Effector CD8-positive, alpha-beta T cell (primary cell): ENCODE measurements at places on chromosomes 5 and 9.

GRCh38 chr9:1948541-1948940, 66.6 kb upstream of the SMARCA2 start:
- no peak for DNase-seq

- DNase-seq: no peak
Measured at GRCh38 chr5:125440905-125441304, 694.5 kb upstream of the ZNF608 start.

- no peak for DNase-seq
Measured at GRCh38 chr5:102888483-102888882, 133.4 kb downstream of the PAM start.

DNA sequence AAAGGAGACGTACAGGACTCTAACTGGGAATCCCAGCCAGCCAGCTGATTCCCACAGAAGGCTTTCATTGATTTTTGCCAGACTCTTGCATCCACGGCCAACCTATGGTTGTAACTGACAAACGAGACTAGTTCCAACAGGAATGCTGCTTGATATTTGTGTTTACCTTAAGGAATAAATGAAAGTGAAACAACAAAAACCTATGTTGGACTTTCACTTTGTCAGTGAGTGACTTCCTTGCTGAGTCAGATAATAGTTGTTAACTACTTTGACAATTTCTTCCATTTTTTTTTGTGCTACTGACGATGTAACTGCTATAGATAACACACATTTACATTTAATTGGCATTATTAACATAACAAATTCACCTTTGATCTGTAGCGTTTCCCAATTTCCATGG, 63.4 kb upstream of the LRRTM2 start:
- no peak for DNase-seq

DNA sequence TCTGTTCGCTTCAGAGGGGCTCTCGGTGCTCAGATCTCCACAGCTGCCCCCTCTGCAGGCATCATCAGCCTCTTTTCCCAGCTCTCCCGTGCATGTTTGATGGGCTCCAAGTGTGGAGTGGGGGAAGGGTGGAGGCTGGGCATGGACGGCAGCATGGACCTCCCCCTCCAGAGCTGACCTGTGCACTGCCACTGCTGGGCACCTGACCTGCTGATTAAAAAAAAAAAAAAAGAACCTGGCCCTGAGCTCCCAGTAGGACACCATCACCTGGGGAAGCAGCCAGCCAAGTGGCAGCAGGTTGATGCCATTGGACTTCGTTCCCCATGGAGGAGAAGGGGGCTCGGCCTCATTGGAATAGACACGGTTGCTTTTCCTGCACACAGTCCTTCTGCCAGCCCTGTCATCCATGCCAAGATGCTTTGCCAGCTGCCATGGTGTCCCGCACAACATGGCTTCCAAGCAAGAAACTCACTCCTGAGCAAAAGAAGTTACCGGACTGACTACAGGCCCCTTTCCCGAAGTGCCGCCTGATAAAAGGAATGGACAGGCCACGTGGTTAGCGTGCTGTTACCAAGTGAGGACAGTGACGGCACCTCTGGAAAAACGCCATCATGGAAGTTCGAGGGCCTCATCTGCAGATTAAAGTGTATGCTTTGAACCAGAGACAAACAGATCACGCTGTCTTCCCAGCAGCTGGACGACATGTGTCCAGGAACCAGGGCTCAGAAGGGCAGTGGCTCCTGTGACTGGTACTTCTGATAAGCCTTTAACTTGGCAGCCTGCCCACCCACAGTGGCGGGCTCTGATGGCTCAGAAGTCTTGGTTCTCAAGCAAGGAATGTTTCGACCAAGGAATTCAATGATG, 14.7 kb upstream of the BRD3OS start:
- DNase-seq: no peak
